GM06990 (cell line): ENCODE measurements at places on chromosomes 3 and 15.

DNA sequence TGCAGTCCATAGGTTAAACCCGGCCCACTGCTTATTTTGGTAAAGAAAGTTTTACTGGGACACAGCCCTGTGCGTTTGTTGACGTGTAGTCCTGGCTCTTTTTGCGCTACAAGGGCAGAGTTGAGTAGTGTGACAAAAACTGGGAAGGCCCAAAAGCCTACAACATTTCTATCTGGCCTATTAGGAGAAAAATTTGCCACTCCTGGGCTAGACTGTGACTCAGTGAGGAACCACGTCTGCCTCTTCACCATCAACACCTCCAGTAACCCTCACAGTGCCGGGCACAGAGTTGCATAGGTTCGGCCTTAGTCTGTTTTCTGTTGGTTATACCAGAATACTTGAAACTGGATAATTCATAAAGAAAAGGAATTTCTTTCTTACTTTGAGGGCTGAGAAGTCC is 110.3 kb downstream of the TOP2B start:
- DNase-seq, result no peak

DNA sequence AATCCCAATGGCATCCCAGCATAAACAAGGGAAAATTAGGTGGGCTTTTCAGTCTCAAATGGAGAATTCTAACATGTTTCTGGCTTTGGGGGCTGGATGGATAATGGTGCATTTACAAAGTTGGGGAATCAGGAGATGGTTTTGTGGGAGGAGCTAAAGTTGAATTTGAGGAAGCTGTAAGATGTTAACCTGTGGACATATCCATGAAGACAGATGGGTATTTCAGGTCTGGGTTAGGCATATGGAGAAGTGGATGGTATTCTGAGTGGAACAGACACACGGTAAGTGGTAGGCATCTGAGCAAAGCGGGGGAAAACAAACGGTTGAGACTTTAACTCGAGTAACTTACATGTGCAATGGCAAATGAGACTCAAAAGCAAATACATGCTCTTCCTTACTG is 1.7 kb upstream of the LMLN start:
- no peak for DNase-seq

GRCh38 chr15:80750575-80750974 is 28.6 kb upstream of the CEMIP start:
- DNase-seq, result no peak

- no peak for DNase-seq
Measured at GRCh38 chr3:35932995-35933394, 293.7 kb downstream of the ARPP21 start.

DNA sequence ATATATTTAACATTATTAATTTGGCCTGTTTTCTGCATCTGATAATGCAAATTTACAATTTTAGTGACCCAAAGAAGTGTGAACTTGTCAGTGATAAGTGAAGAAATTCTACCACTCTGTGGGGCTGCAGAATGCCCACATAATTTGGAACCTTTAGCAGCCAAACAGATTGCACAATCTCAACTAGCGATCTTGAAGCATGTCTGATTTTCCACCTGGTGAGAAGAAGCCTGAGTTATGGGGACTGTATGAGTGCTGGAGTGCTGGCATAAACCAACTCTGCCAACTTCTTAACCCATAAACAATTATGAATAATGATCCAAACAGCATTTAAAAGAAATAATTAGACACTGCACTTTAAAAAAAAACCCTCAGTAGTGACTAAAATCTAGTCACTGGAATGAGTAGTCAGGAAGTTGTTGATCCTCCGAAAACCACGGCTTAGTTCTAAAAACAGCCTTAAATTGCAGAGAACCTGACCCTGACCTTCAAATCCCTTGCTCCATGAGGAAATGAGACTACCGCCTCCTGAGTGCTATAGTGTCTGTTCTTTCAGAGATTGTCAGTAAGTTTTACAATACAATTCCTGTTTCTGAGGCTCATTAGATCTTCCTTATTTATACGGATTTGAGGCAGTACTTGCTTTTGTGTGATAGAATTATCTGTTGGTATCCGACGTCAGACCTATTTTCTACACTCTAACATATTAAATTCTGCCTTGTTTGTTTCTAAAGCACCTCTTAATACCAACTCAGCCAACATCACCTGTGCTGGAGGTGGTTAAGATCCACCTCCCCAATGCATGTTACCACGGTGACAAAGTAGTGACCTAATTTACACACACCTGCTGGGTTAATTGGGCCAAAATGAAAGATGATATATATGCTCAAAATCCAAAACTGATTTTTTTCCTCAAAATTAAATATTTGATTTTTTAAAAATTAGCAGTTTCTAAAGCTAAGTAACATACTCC is 267.7 kb downstream of the ZBTB20 start:
- no peak for DNase-seq
